Dermis microvascular lymphatic vessel endothelial cell (primary cell): ENCODE measurements at places on chromosomes 5 and 9.

- DNase-seq, result no peak
These were observed 3.8 kb downstream of the TGFBI start for GRCh38 chr5:136032564-136032963.

DNA sequence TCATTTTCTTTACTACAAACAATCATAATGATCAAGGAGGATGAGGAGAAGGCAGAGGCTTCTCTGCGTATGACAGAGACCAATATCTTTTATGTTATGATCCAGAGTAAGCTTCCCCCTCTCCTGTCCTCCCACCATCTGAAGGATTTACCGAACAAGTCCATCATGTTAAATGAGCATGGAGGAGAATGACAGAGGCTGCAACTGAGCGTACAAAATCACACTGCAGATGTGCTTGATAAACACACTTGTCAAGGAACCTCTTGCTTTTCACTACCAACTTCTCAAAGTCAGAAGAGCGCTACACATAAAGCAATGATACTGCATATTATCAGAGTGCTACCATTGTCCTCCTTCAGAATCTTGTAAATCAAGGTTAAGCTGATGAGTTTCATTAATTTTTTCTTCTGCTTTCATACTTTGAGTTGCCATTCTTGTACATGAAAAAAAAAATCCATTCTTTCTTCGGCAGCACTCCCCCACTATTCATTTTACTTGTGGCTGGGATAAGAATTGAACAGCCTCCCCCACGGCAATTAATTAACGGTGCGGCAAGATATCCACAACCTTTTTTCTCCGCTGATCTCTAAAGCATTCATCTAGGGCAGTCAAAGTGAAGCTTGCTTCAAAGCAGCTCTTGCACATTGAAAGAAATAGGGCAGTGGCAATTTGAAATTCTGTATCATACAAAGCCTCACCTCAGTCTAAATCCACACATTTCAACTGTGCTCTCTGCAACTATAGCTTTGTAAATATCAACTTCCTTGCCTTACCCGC, 673.9 kb upstream of the DMAC1 start:
- DNase-seq, result no peak

GRCh38 chr5:56680731-56681130, 134.6 kb upstream of the MAP3K1 start:
- no peak for DNase-seq

GRCh38 chr5:80106916-80107315, 71.8 kb downstream of the THBS4 start:
- DNase-seq, result no peak

DNA sequence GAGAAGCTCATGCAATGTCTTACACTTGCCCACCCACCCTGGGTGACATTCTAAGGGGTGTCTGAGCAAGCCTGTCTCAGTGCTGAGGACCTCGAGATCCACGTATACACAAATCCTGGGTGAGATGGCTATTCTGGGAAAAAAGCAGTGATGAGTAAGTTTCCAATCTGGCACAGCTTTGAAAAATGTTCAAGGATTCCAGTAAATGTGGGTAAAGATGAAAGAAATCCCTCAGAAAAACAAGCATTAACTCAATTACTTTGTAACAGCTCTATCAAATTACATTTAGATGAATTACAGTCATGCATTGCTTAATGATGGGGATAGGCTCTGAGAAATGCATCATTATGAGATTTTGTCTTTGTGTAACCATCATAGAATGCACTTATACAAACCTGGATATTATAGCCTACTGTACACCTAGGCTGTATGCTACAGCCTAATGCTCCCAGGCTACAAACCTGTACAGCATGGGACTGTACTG, 26.9 kb downstream of the GOLM1 start:
- DNase-seq, result no peak

- DNase-seq, result no peak
These were observed 106.7 kb downstream of the EFNA5 start for GRCh38 chr5:107563959-107564544.

DNA sequence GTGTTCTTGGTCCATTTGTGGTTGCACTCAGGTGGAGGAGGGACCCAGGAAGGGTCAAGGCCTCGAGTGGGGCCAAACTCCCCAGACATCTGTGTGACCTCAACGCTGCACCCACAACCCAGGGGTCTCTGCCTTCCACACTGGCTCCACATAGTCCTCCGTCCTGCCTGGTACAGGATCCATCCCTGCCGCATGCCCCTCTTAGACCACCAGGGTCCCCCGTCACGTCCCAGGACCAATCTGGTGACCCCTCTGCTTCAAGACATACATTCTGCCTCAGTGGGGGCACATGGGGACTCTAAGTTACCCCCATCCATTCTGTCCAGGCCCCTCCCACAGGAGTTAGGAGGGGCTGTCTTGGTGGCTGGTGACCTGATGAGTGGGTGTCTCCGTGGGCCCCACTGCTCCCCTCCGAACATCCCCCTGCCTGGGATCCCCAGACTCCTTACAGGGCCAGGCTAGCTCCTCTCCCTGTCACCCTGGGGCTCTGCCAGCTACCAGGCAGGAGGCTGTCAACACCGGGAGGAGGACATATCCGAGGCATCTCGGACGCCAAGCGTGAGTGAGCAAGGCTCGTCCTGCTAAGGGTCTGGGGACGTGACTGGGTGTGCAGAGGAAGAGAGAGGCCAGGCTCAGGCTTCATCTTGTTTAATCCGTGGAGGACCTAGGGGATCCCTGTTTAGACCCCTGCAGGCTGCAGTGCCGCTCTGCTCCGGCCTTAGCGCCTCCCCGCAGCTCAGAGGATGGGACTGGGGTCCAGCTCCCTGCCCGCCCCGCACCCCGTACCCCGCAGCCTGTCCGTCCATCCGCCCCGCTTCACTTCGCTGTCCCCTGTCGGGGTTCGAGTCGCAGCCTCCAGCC, 32.3 kb downstream of the TSPAN17 start:
- DNase-seq, result no peak

GRCh38 chr9:11064909-11065308, 452.1 kb upstream of the PTPRD start:
- no peak for DNase-seq
